NCI-H187 treated with DMSO at 0.1 percent for 48 hours (cell line): ENCODE measurements at places on chromosomes 3 and 15.

DNA sequence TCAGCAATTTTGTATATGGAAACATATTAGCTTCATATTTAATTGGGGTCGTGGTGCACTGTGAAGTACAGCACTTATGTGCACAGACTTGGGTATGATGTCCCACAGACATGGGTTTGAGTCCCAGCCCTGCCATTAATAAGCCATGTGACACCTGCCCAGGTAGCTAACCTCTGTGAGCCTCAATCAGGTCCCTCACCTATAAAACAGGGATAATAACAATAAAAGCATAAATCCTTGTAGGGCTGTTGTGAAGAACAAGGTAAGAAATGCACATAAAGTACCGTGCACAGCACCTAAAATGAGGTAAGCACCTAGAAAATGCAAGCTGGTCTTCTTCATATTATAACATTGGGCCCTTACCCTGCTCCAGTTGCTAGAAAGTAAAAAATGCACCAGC lies 173.5 kb upstream of the WNT5A start:
- no peak for DNase-seq

DNA sequence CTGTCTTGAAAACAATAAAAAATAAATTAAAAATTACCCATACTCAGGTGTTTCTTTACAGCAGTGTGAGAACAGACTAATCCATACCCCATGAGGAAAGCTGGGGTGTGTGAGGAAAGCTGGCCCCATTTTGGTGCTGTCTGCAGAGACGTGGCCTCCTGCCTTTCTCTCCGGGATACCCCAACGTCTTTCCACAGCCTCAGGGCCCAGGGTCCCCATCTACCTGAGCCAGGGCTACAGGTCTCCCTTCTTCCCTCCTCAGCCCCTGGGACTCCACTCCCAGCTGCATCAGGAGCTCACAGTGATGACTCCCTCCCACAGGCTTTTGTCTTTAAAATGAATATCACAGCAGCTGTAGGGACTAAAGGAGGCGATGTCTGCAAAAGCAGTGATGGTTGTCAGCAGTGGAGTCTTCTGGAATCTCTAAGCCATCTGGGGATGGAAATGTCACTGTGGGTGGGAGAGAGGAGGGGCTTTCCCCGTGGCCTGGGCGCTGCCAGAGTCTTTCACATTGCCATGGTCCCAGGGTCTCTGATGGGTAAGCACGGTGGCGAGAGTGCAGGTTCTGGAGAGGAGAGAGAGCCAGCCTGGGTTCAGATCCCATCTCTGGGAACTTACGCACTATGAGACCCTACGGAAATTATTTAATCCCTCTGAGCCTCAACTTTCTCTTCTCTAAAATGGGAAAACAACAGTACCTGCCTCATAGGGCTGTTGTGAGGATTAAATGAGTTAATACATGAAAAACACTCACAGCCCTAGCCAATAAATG lies 259.3 kb downstream of the PLCL2 start:
- DNase-seq, result no peak

DNA sequence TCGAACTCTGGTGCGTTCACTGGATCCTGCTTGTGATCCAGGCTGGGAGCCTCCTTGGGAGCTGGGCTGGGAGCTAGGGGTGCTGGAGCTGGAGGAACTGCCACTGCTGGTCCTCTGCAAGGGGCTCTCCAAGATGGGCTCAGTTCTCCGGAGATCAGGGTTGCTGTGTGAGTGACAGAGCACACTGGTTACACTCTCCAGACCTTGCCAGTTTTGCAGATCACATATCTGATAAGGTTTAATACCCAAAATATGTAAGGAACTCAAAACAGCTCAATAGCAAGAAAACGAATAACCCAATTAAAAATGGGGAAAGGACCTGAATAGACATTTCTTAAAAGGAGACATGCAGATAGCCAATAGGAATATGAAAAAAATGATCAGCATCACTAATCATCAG lies 84.2 kb upstream of the SLC2A2 start:
- no peak for DNase-seq

GRCh38 chr3:135860761-135861160 lies 104.8 kb upstream of the PPP2R3A start:
- no peak for DNase-seq

DNA sequence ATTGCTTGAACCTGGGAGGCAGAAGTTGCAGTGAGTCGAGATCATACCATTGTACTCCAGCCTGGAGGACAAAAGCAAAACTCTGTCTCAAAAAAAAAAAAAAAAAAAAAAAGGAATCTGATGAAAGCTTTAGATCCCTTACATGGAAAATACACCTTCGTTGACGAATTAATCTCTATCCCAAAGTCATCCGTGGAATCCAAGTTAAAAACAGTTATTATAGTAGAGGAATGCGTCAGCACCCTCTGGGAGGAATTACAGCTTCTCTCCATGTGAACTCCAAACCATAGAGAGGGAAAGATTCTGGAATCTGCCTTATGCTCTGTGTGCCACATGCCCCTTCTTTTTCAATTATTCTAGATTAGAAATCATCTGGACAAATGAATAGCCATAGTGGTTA lies 192.3 kb upstream of the C2CD4B start:
- DNase-seq, result no peak

DNA sequence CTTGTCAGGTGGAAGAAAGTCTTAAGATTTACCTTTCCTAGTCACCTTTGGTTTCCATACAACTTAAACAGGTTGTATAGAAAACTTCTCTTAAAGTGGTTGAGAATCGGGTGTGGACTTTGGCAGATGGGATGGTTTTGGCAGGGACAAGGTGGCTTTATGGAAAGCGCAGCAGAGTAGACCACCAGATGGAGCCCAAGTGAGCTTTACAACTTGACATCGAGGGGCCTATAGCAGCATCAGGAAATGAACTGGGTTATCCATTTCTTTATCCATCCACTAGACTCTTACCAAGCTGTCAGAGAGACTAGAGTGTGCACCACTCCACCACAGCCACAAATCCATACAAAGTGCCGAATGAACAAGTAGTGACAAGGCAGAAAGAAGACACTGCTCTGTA lies 85.3 kb upstream of the MBNL1 start:
- no peak for DNase-seq

DNA sequence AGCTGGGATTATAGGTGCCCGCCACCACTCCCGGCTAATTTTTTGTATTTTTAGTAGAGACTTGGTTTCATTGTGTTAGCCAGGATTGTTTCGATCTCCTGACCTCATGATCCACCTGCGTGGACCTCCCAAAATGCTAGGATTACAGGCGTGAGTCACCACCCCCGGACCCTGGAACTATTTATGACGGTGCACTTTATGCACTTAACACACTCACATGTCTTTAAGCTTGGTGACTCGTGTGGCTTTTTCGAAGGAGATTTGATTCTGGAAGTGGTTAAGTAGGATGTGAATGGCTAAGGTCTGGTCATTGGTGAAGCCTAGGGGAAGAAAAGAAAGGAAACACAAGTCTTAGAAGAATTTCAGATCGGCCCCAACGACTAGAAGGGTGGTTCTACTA lies 20.3 kb downstream of the BBS4 start:
- DNase-seq, result no peak

DNA sequence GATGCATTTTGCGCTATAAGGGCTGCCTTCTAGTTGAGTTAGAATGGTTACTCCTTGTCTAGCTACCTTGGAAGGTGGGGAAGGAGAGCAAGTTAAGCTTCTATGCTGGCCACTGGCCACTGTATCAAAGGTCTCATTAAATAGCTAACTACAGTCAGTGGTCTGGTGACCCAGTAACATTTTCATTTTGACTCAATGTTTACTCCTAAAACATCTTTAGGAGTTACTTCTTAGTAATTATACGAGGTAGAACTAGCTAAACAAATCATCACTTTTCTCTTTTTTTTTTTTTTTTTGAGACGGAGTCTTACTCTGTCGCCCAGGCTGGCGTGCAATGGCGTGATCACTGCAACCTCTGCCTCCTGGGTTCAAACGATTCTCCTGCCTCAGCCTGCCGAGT lies 26.7 kb downstream of the ETV5 start:
- DNase-seq, result no peak

GRCh38 chr3:64691051-64691450 lies 3.3 kb upstream of the ADAMTS9 start:
- DNase-seq, result no peak

DNA sequence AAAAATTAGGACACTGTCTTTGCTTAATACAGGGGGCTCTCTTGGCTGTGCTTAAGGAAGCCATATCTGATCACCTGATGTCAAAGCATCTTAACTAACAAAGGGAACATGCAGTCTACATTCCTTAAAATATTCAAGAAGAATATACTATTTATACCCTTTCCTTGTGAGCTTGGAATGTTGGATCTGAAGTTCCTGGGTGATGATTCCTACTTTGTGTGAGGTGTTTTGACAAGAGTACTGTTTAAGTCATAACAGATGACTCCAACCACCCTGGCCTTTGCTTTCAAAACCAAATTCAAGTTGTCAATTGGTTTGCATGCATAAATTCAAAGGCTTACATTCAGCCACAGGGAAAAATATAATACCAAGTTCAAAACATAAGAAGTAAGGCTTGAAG lies 862.7 kb upstream of the SEMA6D start:
- DNase-seq, result no peak

DNA sequence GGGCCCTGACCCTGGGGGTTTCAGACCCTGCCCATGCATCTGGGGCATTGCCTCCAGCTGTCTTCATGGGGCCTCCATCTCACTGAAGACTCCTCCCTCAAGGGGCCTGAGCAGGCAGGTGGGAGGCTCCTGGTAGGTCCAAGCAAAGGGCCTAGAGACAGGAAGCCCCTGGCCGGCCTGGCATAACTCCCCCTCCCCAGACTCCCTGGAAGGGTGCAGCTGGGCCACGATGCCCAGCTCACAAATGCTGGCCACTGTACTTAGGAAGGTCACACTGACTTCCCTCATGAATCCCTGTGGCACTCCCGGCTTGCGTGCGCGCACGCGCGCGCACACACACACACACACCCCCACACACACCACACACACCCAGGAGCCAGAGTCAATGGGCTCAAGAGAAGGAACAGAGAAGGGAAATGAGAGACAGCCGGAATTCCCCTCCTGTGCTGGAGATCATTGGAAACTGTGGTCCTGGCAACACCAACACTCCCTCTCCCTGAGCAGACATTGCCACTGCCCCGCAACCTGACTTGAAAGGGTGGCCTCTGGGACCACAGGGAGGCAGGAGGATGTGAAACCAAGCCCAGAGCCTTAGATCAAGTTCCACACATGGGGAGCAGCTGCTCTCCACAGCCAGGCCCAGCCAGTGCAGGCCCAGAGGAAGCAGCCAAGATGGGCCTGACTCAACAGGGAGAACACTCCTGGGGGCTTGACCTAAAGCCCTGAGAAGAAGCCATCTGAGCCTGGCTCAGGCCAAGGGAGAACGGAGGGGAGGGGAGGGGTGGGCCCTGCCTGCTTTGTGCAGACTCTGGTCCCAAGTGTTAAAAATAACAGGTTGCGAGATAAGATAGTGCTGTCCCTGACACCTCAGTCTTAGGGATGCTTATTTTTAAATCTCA lies 69.7 kb downstream of the SCN5A start:
- DNase-seq, result no peak

- DNase-seq, result no peak
These were observed 431.2 kb upstream of the RGMA start for GRCh38 chr15:93520206-93520605.

GRCh38 chr3:51681453-51681852 lies 10.4 kb downstream of the TEX264 start:
- DNase-seq, result no peak

GRCh38 chr3:188468662-188469061 lies 314.7 kb downstream of the LPP start:
- peak; percentile 81 for DNase-seq

DNA sequence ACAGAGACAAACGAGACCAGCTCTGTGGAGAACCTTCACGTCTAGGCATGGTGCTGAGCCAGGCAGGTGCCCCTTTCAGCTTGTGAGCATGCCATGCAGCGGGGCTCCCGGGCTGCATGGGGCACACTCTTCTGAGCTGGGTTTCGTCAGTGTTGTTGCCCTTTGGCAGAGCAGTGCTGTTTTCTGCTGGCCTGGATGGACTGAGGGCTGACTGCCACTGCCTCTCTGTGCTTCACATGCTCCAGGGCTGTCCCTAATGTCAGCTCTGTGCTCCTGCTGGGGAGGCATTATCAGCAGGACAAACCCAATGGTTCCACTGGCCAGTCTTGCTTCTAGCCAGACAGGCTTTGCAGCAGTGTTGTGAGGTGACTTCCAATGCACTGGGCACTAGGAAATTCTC lies 9.5 kb downstream of the GASK1A start:
- no peak for DNase-seq

GRCh38 chr3:64987726-64988125 lies 299.9 kb upstream of the ADAMTS9 start:
- no peak for DNase-seq

GRCh38 chr3:130258532-130258952 lies 86.9 kb upstream of the COL6A5 start:
- DNase-seq, result no peak

GRCh38 chr15:35654332-35654731 lies 108.4 kb upstream of the DPH6 start:
- no peak for DNase-seq

GRCh38 chr3:42795621-42796181 lies 8.6 kb downstream of the HIGD1A start:
- no peak for DNase-seq

- no peak for DNase-seq
These were observed 12.0 kb downstream of the TERB2 start for GRCh38 chr15:44968475-44968874.

GRCh38 chr3:39755100-39755499 lies 54.3 kb upstream of the MYRIP start:
- DNase-seq, result no peak

DNA sequence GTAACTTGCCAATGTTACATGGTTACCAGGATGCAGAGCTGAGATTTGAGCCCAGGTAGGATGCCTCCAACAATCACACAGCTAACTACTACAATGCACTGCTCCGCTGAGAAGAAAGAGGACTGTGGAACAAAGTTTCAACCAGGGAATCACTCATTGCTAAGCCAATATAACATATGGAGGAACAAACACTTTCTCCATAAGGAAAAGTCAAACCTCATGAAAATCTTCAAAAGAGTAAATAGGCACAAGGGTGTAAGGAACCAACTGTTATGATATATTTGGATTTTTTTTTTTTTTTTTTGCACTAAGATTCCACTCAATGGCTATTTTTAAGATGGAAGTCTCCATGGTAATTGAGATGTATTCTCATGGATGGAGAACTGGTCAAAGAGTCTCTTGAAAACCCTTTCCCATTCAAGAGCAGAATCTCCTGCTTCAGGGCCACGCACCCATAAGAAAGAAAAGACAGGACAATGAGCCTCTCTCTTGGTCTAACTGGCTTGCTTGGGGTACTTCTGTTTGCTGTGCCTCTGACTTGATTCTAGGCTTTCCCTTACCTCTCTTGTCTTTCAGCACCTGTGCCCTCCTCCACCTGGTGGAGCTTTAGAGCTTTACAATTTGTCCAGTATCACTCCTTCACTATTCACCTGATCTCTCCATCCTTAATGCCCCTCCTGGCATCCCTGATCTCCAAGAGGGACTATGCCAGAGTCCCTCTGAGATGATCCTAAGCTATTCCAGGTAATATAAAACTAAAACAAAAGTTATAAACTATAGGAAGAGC lies 252.8 kb downstream of the NTRK3 start:
- no peak for DNase-seq
